K562 (cell line): ENCODE measurements at places on chromosomes 4 and X. TPM values are rescaled to one million over a fixed set of nuclear protein-coding genes. Genes with fewer than 3 reads are reported as not detected.

- no peak overlapping the region for H3K4me3 ChIP-seq
- DNase-seq = no peak
- H3K4me1 ChIP-seq = no peaks in the 10 kb centered on the region
- H3K36me3 ChIP-seq = no peaks in the 10 kb centered on the region
- no peak overlapping the region for H3K27ac ChIP-seq
Measured at GRCh38 chr4:165222651-165222994, 15.3 kb downstream of the KLHL2 start.

- H3K4me3 ChIP-seq = no peak overlapping the region
- H3K36me3 ChIP-seq = no peaks in the 10 kb centered on the region
- no peak overlapping the region for H3K27ac ChIP-seq
- no peaks in the 10 kb centered on the region for H3K27me3 ChIP-seq
- no peak for DNase-seq
Measured at GRCh38 chr4:172857026-172857425, 311.6 kb upstream of the GALNT7 start.

DNA sequence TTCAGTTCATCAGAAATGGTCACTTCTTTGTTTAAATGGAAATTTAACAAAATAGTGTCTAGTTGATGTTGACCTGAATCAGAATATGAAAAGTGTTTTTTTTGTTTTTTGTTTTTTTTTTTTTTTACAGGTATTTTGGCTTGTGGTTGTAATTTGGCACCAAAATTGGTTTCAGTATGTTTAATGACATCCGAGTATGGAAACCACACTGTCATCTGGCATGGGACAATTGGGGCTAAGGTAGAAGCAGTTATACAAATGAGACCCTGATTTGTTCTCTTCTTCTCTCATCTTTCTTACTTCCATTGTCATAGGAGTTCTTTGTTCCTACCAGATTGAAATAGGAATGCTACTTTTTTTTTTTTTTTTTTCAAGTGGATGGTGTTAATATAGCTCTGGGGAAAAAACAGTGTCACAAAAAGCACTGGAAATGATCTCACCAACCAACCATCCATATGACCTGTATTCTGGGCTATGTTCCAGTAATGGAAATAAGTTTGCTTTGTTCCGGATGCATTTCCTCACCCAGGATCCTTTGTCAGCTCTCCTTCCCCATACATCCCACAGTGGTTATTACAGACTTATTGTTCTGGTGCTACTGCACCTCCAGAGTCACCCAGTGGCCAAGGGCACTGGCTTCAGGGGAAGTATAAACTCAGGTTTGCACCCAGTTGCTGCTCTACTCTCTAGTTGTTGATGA is 95.8 kb downstream of the ATXN3L start:
- H3K4me3 ChIP-seq = no peak overlapping the region
- DNase-seq = no peak
- no peaks in the 10 kb centered on the region; the same call in 2 of the 3 replicates for H3K4me1 ChIP-seq
- no peak overlapping the region for H3K27ac ChIP-seq
- no peaks in the 10 kb centered on the region for H3K36me3 ChIP-seq
- H3K27me3 ChIP-seq = no peaks in the 10 kb centered on the region

DNA sequence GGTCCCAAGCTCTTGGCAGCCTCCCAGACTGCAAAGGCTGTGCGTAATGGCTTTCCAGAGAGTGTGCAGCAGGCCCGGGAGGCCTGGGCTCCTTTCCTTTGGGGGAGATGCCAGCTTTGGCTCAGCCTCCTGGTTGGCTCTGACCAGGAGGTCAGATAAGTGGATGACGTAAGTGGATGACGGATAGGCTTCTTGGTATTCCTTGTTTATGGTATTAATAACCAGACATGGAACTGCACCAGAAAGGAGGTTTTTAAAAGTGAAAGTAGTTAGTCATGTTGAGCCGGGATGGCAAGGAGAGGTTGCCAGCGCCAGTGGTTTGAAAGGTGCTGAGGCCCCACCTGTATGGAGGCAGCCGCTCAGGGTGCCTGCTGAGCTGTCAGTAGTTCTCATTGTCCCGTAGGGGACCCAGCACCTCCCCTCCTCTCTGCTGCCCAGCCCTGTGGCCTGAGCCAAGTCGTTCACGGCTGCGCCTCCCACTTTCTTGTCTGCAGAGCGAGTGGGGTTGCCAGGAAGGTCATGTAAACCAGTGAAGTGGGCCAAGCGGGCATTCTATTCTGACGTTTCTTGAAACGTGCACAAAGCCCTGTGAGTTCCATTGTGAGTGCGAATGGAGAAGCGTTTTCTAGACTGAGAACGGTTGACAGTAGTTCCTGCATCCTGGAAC is 28.7 kb upstream of the STOX2 start:
- H3K4me3 ChIP-seq = no peak overlapping the region
- no peaks in the 10 kb centered on the region for H3K4me1 ChIP-seq
- no peak for DNase-seq
- no peak overlapping the region for H3K27ac ChIP-seq
- peaks cover 21% of the 10 kb centered on the region; the same call in 2 of the 3 replicates for H3K27me3 ChIP-seq

GRCh38 chrX:11597479-11597878 is 68.2 kb downstream of the ARHGAP6 start:
- H3K36me3 ChIP-seq = no peaks in the 10 kb centered on the region
- H3K4me1 ChIP-seq = no peaks in the 10 kb centered on the region
- no peak overlapping the region for H3K4me3 ChIP-seq

DNA sequence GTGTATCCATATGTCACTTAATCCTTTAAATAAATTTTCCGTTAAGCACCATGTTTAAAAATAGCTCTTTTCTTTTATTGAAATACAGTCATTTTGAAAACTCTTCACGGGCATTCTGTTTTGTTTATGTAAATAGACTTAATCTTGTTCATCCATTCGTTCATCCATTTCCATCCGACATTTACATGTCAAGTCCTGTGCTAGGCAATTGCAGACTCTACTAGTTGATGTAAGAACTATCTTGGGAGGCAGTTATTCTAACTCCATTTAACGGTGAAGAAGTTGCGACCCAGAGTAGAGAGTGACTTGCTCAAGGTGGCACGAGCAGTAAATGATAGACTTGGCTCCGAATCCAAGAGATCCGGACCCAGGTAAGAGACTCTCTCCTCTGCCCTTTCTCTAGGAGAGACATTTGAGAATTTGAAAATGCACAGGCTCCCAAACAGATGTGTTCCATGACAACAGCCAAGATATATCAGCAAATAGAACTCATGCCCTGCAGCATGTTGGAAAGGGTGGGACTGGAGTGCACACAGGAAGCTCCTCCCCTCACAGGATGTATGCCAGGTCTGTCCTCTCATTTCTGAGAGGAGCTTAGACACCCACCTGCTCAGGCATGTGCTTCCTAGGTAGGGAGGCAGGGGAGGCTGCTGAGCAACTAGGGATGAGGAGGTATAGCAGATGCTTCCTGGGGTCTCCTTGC is 64.5 kb downstream of the DRD5 start:
- no peak overlapping the region for H3K27ac ChIP-seq
- H3K4me3 ChIP-seq = no peak overlapping the region
- DNase-seq = no peak
- H3K27me3 ChIP-seq = peaks cover 4% of the 10 kb centered on the region; the same call in 1 of the 2 replicates
- no peaks in the 10 kb centered on the region for H3K4me1 ChIP-seq

- no peak overlapping the region for H3K27ac ChIP-seq
- DNase-seq = no peak
- H3K36me3 ChIP-seq = no peaks in the 10 kb centered on the region
Measured at GRCh38 chrX:67673741-67674274, 130.0 kb downstream of the AR start.

- no peaks in the 10 kb centered on the region for H3K27me3 ChIP-seq
- no peak for DNase-seq
- H3K36me3 ChIP-seq = no peaks in the 10 kb centered on the region
Measured at GRCh38 chrX:123256378-123256777, 72.3 kb downstream of the GRIA3 start.

GRCh38 chr4:75141162-75141561 is 208.2 kb downstream of the PARM1 start:
- H3K27ac ChIP-seq = no peak overlapping the region
- H3K4me1 ChIP-seq = no peaks in the 10 kb centered on the region
- no peaks in the 10 kb centered on the region for H3K36me3 ChIP-seq
- DNase-seq = no peak
- no peaks in the 10 kb centered on the region for H3K27me3 ChIP-seq

NOX1 gene
- total RNA-seq = not detected in 2 replicates

FAAH2 gene
- 0.38 and 0.47 TPM in 2 replicates for total RNA-seq

CHRNA9 gene
- total RNA-seq = not detected in 2 replicates
